ENCODE measurements at places on chromosomes 1 and 21. TPM values are rescaled to one million over a fixed set of nuclear protein-coding genes. Genes with fewer than 3 reads are reported as not detected.

- peak overlapping the region; percentile 34 for H3K27ac ChIP-seq
- no peaks in the 10 kb centered on the region for H3K36me3 ChIP-seq
- no peaks in the 10 kb centered on the region for H3K4me1 ChIP-seq
- no peak overlapping the region for H3K4me3 ChIP-seq
Measured at GRCh38 chr1:184889902-184890301, 84.4 kb downstream of the NIBAN1 start.

DNA sequence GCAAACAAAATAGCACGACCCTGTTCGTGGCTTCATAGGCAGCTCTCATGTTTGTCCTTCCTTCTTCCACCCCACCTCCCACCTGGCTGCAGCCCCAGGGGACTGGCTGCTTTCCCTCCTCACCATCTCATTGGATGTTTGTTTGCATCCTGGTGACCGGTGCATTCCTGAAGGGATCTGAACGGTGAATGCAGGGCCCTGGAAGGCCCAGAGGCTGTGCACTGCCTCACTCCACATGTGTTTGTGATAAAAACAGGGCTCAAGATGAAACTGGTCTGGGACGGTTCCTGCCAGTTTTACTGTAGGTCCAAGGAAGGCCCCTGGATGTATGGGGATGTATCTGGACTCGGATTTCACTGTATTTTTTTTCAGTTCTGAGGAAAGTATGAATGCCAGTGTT is 42.8 kb downstream of the CNN3 start:
- H3K27me3 ChIP-seq = no peaks in the 10 kb centered on the region
- H3K4me1 ChIP-seq = no peaks in the 10 kb centered on the region
- peak overlapping the region; percentile 80 for H3K27ac ChIP-seq
- peak overlapping the region; percentile 14 for H3K4me3 ChIP-seq

DNA sequence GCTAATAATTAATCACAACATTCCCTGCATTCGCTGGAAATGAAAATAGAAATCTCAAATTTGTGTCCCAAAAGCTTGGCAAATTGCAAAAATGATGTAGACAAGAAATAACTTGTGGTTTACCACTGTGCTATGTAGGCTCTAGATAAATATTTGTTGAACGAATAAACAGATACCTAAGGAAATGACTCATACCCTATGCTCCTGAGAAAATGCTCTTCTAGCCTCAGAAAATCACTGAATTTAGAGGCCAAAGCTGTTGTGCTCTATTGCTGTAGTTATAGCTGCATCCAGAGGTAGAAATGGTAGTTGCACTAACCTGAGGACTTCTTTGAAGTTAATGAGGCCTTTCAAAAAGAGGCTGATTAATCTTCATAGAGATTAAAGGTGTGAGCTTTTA is 142.0 kb upstream of the ZNHIT6 start:
- no peak overlapping the region for H3K27ac ChIP-seq
- H3K4me3 ChIP-seq = no peak overlapping the region
- H3K4me1 ChIP-seq = no peaks in the 10 kb centered on the region
- H3K27me3 ChIP-seq = no peaks in the 10 kb centered on the region
- DNase-seq = no peak
- no peaks in the 10 kb centered on the region for H3K36me3 ChIP-seq

GRCh38 chr1:2894381-2895041 is 93.0 kb upstream of the TTC34 start:
- no peak overlapping the region for H3K27ac ChIP-seq
- no peaks in the 10 kb centered on the region for H3K27me3 ChIP-seq
- H3K4me3 ChIP-seq = no peak overlapping the region
- no peaks in the 10 kb centered on the region for H3K36me3 ChIP-seq
- DNase-seq = no peak

DNA sequence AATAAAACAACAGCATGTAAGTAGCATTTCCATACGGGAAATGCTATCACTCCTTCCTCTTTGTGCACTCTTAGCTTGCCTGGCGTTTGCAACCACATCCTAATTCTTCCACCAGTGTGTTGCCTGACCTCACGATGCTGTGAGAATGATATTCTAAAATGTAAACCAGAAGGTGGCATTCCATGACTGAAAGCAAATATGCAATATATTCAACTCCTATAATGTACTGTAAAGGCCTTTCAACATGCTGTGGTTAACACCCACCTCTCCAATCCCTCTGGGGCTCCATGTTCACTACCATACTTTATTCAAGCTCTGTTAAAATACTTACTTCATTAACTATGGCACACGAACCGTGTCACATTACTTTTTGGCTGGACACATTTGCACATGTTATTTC is 420.6 kb upstream of the DEPDC1 start:
- no peak overlapping the region for H3K27ac ChIP-seq
- no peak for DNase-seq
- no peaks in the 10 kb centered on the region for H3K36me3 ChIP-seq
- H3K4me1 ChIP-seq = no peaks in the 10 kb centered on the region

- H3K36me3 ChIP-seq = no peaks in the 10 kb centered on the region
- no peaks in the 10 kb centered on the region for H3K27me3 ChIP-seq
- no peaks in the 10 kb centered on the region for H3K4me1 ChIP-seq
- no peak for DNase-seq
Measured at GRCh38 chr1:21064057-21064456, 112.6 kb downstream of the EIF4G3 start.

LHX8 gene
- total RNA-seq = not detected

GRCh38 chr1:237282208-237282783 is 240.3 kb downstream of the RYR2 start:
- H3K27me3 ChIP-seq = no peaks in the 10 kb centered on the region
- no peak overlapping the region for H3K4me3 ChIP-seq

Data from uterus (tissue), 4 donors.